Kidney epithelial cell (primary cell): ENCODE measurements at places on chromosomes 11 and 22.

DNA sequence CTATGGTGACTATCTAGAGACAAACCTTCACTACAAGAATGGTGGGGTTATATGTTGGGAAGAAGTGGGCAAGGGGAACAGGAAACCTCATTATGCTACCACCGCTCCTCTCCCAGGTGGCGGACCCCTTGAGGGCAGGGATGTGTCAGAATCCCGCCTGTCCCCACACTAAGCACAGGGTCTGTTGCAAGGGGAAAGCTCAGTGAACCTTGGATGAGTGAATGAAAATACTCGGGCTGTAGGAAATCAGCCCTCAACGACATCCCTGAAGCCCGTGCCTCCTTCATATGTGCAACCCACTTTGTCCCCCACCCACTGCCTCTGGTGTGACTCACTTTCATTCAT is 68.2 kb upstream of the AMPD3 start:
- no peak for DNase-seq

- DNase-seq: no peak
Observed at GRCh38 chr11:121743285-121743684, 290.5 kb upstream of the SORL1-AS1 start.

- no peak for DNase-seq
Observed at GRCh38 chr22:50151571-50152537, 18.7 kb upstream of the PANX2 start.

DNA sequence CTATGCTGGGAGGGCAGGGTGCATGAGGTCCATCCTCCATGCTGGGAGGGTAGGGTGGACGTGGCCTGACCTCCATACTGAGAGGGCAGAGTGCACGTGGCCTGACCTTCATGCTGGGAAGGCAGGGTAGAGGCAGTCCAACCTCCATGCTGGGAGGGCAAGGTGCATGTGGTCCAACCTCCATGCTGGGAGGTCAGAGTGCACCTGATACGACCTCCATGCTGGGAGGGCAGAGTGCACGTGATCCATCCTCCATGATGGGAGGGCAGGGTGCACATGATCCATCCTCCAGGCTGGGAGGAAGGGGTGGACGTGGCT is 622.2 kb downstream of the BRD1 start:
- DNase-seq: no peak

GRCh38 chr11:123404676-123405075 is 25.4 kb upstream of the GRAMD1B start:
- no peak for DNase-seq

DNA sequence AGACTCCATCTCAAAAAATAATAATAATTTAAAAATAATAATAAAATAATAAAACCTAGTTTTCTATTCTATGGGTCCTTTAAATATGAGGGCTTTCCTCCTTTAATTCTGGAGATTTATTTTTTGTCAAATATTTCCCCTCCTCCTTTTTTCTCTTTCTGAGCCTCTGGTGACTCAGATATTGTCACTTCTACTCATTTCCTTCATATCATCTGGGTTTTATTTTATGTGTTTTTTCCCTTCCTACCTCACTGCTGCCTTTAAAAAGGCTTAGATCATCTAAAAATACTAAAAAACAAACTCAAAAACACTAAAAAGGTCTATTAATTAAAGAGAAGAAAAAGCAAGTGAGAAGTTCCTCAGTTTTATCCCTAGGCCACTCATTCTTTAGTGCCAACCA is 138.9 kb downstream of the SPON1 start:
- no peak for DNase-seq

- DNase-seq: no peak
Observed at GRCh38 chr11:104122836-104123235, 41.1 kb downstream of the PDGFD start.

DNA sequence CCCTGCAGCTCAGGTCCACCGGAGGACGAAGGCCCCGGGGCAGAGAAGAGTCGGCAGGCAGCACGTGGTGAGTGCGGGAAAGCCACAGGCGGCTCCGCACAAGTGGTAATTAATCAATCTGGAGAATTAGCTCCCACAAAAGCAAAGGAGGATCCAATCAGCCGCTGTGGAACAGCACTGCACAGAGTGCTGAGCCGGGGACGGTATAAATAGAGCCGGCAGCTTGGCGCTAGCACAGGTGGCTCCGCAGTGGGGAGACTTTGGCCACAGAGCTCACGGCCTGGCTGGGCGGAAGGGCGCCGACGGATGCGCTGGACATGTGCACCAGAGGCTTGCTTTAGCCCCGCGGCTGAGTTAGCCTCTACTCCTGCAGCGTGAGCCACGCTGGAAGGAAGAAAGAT is 48.9 kb downstream of the IGSF9B start:
- DNase-seq: no peak

DNA sequence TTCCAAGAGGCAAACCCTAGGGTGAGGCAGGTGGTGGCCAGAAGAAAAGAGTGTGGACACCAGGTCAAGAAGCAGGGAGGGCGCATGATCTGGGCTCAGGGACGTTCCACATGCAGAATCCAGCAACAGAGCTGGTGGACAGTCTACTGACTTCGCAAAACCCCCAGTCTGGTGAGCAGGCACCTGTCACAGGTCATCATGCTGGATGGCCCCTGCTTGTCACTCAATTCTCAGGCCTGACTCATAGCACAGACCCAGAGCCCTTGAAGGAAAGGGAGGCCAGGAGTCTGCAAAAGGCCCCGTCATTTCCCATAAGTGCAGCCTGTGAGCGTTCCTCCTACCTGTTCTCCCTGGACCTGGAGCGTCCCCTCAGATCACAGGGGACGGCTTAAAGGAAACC is 18.2 kb downstream of the APOL4 start:
- no peak for DNase-seq

GRCh38 chr22:38839686-38840085 is 4.1 kb downstream of the NPTXR start:
- DNase-seq: no peak

- peak; percentile 10 for DNase-seq
Observed at GRCh38 chr11:115126515-115127208, 377.6 kb downstream of the CADM1 start.

- no peak for DNase-seq
Observed at GRCh38 chr11:14751975-14752407, 108.4 kb downstream of the PDE3B start.

GRCh38 chr22:18148293-18148965 is 1.5 kb upstream of the USP18 start:
- no peak for DNase-seq

DNA sequence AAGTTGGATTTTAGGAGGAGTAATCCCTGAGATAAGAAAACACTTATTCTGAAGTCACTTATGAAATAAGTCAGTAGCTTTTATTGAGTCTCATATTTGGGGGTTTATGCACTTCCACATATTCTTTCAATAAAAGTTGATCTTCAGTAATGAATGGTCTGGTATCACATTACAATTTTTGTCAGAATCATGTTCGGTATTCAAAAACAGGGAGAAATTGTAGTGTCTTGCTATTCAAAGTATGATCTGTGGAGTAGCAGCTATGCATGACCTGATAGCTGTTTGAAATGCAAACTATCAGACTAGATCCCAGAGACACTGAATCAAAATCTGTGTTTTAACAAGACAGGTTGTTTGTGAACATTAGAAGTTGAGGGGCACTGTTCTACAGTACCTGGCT is 857.6 kb downstream of the METTL15 start:
- no peak for DNase-seq

- no peak for DNase-seq
Observed at GRCh38 chr22:50314455-50315288, 7.2 kb upstream of the PLXNB2 start.

GRCh38 chr11:63243533-63243932 is at the start of gene SLC22A25:
TSS of gene SLC22A25 (minus strand) at chr11:63243599. CDS start at chr11:63229652, 13,947 bp downstream.
- DNase-seq: no peak

DNA sequence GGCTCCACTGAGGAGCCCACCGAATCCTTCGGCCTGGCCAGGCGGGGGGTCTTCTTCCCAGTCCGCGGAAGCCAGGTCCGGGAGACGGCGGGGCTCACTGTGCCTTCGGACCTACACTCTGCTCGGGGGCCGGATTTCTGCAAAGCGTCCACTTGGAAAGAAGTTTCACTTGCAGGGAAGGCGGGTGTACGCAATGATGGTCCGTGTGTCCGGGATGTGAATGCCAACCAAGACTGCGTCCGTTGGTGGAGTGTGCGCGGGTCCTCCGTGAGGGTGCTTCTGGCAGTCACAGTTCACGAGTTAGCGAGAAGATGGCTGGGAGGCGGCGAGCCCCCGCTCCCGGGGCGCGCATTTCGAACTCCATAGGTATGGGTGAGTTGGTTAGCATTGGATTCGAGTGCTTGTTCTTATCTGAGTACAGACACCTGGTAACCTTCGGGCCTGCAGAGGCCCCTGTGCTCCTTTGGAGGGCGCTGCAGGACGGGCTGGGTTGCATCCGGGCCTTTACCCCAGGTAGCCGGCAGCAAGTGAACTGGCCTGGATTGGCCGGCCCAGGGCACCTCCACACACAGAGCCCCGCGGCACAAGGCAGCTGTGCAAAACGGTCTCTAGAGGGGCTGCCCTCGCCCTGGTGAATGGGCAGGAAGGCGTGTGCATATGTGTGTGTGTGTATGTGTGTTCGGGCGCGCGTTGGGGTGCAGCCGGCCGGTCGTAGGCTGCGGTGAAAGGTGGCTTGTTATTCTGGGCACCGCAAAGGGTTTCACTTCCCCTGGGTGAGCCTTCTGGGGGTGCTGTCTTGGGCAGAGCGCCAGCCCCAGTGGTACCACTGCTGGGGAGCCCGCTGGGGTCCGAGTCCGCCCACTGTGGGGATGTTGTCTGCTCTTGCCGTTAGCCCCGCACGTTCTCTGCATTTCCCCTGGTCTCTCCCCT is 13.3 kb upstream of the CYP2R1 start:
- no peak for DNase-seq
